ENCODE measurements at places on chromosomes 1 and 21. TPM values are rescaled to one million over a fixed set of nuclear protein-coding genes. Genes with fewer than 3 reads are reported as not detected.

Gene OR2M3
- 0.46 TPM for total RNA-seq

Gene KCND3
- 40.8 TPM for total RNA-seq

Gene LAMB3
- 7.8 TPM for total RNA-seq

Gene IL6R
- 3.9 TPM for total RNA-seq

Gene TEX38
- total RNA-seq = not detected

Gene RNF186
- not detected for total RNA-seq

Gene LENEP
- total RNA-seq = 0.69 TPM

Gene CLDN14
- not detected for total RNA-seq

Gene VSIG8
- not detected for total RNA-seq

Gene PRMT6
- total RNA-seq = 36.2 TPM

Gene GNAT2
- not detected for total RNA-seq

Gene FBXO28
- 48.7 TPM for total RNA-seq

Gene CAPZB
- 77.3 TPM for total RNA-seq

Gene THBS3
- total RNA-seq = 11.5 TPM

Gene TMEM79
- 2.1 TPM for total RNA-seq

Gene NUF2
- total RNA-seq = 6.9 TPM

Gene SV2A
- 183 TPM for total RNA-seq

Gene ACTL8
- total RNA-seq = 0.23 TPM

Gene PLA2G2F
- total RNA-seq = not detected

Gene YY1AP1
- 496 TPM for total RNA-seq

Gene CFAP107
- total RNA-seq = 3.0 TPM

Gene APOBEC4
- total RNA-seq = 0.23 TPM

Gene FCRL6
- not detected for total RNA-seq

Gene AIDA
- total RNA-seq = 50.3 TPM

Gene SRSF4
- total RNA-seq = 49.1 TPM

Gene PRAMEF15
- total RNA-seq = not detected

Gene BOLA1
- total RNA-seq = 11.8 TPM

Gene MYCBP
- 4.4 TPM for total RNA-seq

Gene ANXA9
- not detected for total RNA-seq

Gene CR1L
- not detected for total RNA-seq

Gene PBX1
- 142 TPM for total RNA-seq

Gene LCA5L
- total RNA-seq = 1.2 TPM

Gene IGSF3
- total RNA-seq = 98.0 TPM

Gene KRTAP13-2
- not detected for total RNA-seq

Gene DRAM2
- total RNA-seq = 51.2 TPM

Gene C4BPA
- total RNA-seq = not detected

Gene EVA1B
- 3.5 TPM for total RNA-seq

Gene ST6GALNAC3
- total RNA-seq = 16.4 TPM

Gene CFAP57
- 6.2 TPM for total RNA-seq

Gene LCE1E
- not detected for total RNA-seq

Gene RBM8A
- total RNA-seq = 74.5 TPM

Gene TEDDM1
- not detected for total RNA-seq

Gene HCRTR1
- 2.5 TPM for total RNA-seq

Gene RBP7
- total RNA-seq = not detected

Gene SLC44A5
- total RNA-seq = 47.5 TPM

Gene HRNR
- total RNA-seq = not detected

Gene SPATA17
- 13.4 TPM for total RNA-seq

Gene GPR3
- total RNA-seq = 0.69 TPM

All from diencephalon (tissue), 1 donor.